ENCODE measurements at places on chromosomes 13 and 19. TPM values are rescaled to one million over a fixed set of nuclear protein-coding genes. Genes with fewer than 3 reads are reported as not detected.

GRCh38 chr19:1513499-1514294 is 878 bp upstream of the ADAMTSL5 start:
- DNase-seq: peak; percentile 93

XPO4 gene
- total RNA-seq: 33.4 TPM

DNA sequence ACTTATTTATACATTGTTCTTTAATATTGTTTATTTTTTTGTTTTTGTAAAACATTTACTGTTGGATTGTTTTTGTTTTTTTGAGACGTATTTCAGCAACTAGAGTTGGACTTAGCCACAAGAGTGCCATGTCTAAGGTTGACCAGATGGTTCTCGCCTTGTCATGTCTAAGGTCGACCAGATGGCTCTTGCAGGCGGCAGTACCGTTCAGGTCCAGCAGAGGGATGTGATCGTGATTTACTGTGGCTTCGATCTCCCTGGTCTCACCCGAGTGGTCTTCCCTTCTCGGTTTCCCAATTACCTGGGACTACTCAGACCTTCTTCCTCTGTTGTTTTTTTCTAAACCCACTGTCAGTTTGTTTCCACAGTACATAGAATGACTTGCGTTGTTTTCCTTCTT is 1438.6 kb downstream of the UQCRFS1 start:
- no peak for DNase-seq

DNA sequence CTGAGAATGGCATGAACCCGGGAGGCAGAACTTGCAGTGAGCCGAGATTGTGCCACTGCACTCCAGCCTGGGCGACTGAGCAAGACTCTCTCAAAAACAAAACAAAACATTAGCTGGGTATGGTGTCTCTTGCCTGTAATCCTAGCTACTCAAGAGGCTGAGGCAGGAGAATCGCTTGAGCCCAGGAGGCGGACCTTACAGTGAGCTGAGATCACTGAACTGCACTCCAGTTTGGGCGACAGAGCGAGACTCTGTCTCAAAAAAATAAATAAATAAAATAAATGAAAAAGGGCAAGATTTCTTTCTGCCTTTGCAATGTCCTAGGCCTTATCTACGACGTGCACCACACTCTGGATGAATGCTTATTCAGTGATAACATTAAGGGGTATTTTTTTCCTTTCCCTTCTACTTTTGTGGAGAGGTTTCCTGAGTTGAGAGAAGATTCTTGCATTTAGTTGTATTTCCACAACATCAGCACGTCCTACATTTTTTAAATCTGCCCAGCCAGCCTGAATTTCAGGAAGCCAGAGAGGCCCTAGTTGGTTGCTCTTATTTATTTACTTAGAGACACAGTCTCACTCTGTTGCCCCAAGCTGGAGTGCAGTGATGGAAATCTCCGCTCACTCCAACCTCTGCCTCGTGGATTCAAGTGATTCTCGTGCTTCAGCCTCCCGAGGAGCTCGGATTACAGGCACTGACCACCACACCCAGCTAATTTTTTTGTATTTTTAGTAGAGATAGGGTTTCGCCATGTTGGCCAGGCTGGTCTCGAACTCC is 26.1 kb upstream of the OR1M1 start:
- no peak for DNase-seq

DNA sequence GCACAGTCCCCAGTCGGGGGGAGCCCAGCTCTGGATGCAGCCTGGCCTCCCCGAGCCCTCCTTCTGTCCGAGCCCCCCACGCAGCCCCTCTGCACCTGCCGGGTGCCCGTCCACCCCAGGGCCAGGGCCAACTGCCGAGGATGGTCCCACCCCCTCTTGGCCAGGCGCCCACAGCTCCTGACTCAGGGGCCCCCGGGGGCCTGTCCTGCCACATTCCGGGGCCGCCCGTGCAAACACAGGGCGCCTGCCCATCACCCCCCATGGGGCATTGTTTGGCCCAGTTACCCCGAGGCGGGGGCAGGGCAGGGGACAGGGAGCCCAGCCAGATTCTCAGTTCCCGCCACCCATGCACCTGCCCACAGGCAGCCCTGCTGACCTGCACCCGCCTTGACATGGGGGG is 5.3 kb upstream of the TCF3 start:
- DNase-seq: peak; percentile 66

- peak; percentile 33 for DNase-seq
These were observed 22.5 kb downstream of the MAST3 start for GRCh38 chr19:18120127-18120526.

PTH2 gene
- not detected for total RNA-seq

DNA sequence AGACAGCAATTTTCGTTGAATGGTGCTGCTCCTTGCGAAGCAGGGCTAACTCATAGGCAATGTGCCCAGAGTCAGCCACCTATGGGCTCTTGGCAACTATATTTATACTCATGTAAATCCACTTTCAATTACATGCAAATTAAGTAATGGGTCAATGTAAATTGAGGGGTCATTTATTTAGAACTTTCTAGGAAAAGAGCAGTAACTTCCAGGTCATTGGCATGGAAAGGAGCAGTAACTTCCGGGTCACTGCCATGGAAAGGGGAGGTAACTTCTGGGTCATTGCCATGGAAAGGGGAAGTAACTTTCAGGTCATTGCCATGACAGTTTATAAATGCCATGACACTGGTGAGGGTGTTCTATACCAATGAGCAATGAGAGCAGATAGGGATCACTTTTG is 11.6 kb downstream of the KLK4 start:
- no peak for DNase-seq

GRCh38 chr13:73262862-73263627 is 204.2 kb downstream of the KLF5 start:
- no peak for DNase-seq

RUVBL2 gene
- 327 TPM for total RNA-seq

GRCh38 chr19:18271433-18271841 is 2.8 kb downstream of the IQCN start:
- DNase-seq: no peak

GRCh38 chr19:2129486-2129885 is 21.9 kb downstream of the AP3D1 start:
- DNase-seq: no peak

MAP2K7 gene
- 24.3 TPM for total RNA-seq

- DNase-seq: no peak
These were observed 178.4 kb downstream of the COL4A1 start for GRCh38 chr13:110128546-110128945.

ZIK1 gene
- total RNA-seq: 25.7 TPM

CGB5 gene
- not detected for total RNA-seq

KCTD4 gene
- total RNA-seq: not detected

POU2F2 gene
- total RNA-seq: 2.4 TPM

PCDH8 gene
- total RNA-seq: 1.6 TPM

DNA sequence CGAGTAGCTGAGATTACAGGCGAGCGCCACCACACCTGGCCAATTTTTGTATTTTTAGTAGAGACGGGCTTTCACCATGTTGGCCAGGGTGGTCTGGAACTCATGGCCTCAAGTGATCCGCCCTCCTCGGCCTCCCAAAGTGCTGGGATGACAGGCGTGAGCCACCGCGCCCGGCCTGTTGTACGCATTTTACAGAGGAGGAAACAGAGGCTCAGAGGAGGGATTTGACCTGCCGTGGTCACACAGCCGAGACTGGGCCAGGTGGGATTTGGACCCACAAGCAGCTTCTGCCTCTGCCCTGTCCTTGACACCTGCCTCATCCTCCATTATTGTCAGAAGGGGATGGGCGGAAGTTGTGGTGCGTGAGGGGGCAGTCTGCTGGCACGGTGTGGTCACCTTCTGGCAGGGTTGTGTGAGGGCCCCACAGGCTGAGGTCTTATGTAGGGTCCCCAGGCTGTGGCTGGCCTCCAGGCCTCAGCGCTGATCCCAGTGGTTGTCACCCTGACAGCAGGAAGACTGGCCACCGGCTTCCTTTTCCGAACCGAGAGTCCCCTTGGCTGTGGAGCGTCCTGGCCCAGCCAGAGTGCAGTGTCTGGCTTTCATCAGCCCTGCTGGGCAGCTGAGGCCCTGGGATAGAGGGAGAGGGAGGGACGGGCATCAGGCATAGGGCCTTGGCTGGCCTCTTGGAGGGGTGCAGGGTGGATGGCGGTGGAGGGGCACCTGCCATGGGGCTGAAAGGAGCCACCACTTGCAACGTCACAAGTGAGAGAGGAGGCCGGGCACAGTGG is 20.3 kb downstream of the NFIC start:
- no peak for DNase-seq

- DNase-seq: no peak
These were observed 5.0 kb downstream of the PTPRS start for GRCh38 chr19:5335593-5335992.

GRCh38 chr19:32896516-32897214 is 27.1 kb upstream of the SLC7A9 start:
- no peak for DNase-seq

GRCh38 chr19:18029617-18030338 is 21.8 kb downstream of the ARRDC2 start:
- no peak for DNase-seq

GRCh38 chr13:32409561-32410421 is 18.1 kb downstream of the N4BP2L1 start:
- peak; percentile 81 for DNase-seq

NAPSA gene
- 0.44 TPM for total RNA-seq

GRCh38 chr13:79560954-79561353 is 80.0 kb downstream of the NDFIP2 start:
- no peak for DNase-seq

Measured in H7 (cell line).